ENCODE measurements at places on chromosomes 2 and 18. TPM values are rescaled to one million over a fixed set of nuclear protein-coding genes. Genes with fewer than 3 reads are reported as not detected.

GRCh38 chr2:3104261-3104660 lies 273.4 kb downstream of the EIPR1 start:
- H3K4me1 ChIP-seq, result no peaks in the 10 kb centered on the region
- H3K4me3 ChIP-seq, result no peak overlapping the region
- H3K36me3 ChIP-seq, result no peaks in the 10 kb centered on the region
- no peaks in the 10 kb centered on the region for H3K27me3 ChIP-seq
- H3K27ac ChIP-seq, result no peak overlapping the region

GRCh38 chr2:1448009-1448408 lies 34.7 kb downstream of the TPO start:
- DNase-seq, result no peak
- H3K4me3 ChIP-seq, result no peak overlapping the region
- no peak overlapping the region for H3K27ac ChIP-seq
- no peaks in the 10 kb centered on the region for H3K27me3 ChIP-seq
- H3K36me3 ChIP-seq, result no peaks in the 10 kb centered on the region
- no peaks in the 10 kb centered on the region for H3K4me1 ChIP-seq

GRCh38 chr18:77054288-77054605 lies 78.3 kb downstream of the MBP start:
- peak overlapping the region; percentile 50 for H3K4me3 ChIP-seq
- no peaks in the 10 kb centered on the region for H3K36me3 ChIP-seq
- H3K27ac ChIP-seq, result peak overlapping the region; percentile 83
- DNase-seq, result peak; percentile 36
- H3K27me3 ChIP-seq, result no peaks in the 10 kb centered on the region

DNA sequence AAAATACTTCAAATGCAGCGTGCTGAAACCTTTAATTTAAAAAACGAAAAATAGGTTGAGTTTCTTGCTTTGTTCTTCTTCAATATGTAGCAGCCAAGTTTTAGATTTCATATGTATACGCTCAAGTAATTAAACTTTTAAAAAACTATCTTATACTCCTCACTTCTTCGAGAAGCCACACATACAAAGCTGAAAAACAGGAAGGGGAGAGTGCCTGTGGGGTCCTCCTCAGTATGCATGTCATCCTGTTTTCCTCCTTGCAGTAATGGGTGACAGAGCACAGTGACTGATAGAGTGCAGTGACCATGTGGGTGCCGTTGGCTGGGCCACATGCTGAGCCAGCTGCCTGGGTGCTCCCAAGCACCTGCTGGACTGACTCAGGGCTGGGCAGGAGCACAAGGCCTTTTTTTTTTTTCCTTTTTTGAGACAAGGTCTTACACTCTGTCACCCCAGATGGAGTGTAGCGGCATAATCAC lies 33.3 kb downstream of the UXS1 start:
- peaks cover 78% of the 10 kb centered on the region for H3K4me1 ChIP-seq
- peak overlapping the region; percentile 77 for H3K4me3 ChIP-seq
- H3K27ac ChIP-seq, result peak overlapping the region; percentile 81

Gene KLF11
- 6.8 TPM for total RNA-seq

Gene PLEK
- total RNA-seq, result 1.5 TPM

DNA sequence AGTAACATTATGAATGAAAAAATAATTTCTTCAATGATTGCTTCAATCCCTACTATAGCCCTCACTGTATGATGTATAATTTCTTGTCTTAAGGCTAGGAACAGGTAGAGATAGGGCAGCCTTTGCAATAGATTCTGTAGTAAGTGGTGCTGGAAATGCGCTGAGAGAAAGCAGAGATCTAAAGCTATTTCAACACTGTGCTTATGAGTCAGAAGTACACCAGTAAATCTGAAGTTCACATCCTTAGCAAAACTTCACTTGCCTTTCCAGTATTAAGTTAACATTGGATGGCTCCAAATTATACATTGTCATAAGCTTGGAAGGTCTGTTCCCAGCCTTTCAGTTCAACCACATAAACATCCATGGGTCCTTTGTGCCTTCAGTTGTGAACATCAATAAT lies 178.2 kb upstream of the EPHA4 start:
- H3K4me1 ChIP-seq, result no peaks in the 10 kb centered on the region
- H3K27ac ChIP-seq, result no peak overlapping the region
- no peak overlapping the region for H3K4me3 ChIP-seq
- no peaks in the 10 kb centered on the region for H3K36me3 ChIP-seq
- no peaks in the 10 kb centered on the region for H3K27me3 ChIP-seq
- DNase-seq, result no peak

- no peak overlapping the region for H3K27ac ChIP-seq
- no peaks in the 10 kb centered on the region for H3K4me1 ChIP-seq
- no peak overlapping the region for H3K4me3 ChIP-seq
- no peaks in the 10 kb centered on the region for H3K36me3 ChIP-seq
These were observed 62.7 kb upstream of the KIF5C start for GRCh38 chr2:148812306-148812705.

DNA sequence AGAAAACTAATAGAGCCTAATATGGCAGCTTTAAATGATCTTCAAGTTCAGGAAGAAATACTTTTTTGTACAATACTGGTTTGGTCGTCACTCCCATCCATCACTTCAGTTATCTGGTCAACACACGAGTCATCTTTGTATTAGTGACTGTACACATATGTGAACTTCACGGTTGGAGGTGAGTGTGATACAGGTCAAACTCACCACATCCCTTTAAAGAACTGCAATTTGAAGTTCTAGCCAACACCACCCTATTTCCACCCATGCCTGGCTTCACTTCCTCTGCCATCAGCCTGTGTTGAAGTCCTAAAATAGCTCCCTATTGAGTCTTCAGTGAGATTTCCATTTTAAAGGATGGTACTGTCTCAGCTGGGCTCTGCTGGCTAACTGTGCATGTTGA lies 361.9 kb downstream of the TXNL1 start:
- no peaks in the 10 kb centered on the region for H3K4me1 ChIP-seq
- DNase-seq, result no peak
- no peaks in the 10 kb centered on the region for H3K27me3 ChIP-seq
- H3K4me3 ChIP-seq, result no peak overlapping the region
- H3K36me3 ChIP-seq, result no peaks in the 10 kb centered on the region

Gene MAL
- 124 TPM for total RNA-seq
